ENCODE measurements at places on chromosomes 2 and 18.

- DNase-seq = no peak
Observed at GRCh38 chr18:79932907-79933306, 18.5 kb downstream of the SLC66A2 start.

- no peak for DNase-seq
Observed at GRCh38 chr18:46761059-46761769, 4.4 kb upstream of the ST8SIA5 start.

DNA sequence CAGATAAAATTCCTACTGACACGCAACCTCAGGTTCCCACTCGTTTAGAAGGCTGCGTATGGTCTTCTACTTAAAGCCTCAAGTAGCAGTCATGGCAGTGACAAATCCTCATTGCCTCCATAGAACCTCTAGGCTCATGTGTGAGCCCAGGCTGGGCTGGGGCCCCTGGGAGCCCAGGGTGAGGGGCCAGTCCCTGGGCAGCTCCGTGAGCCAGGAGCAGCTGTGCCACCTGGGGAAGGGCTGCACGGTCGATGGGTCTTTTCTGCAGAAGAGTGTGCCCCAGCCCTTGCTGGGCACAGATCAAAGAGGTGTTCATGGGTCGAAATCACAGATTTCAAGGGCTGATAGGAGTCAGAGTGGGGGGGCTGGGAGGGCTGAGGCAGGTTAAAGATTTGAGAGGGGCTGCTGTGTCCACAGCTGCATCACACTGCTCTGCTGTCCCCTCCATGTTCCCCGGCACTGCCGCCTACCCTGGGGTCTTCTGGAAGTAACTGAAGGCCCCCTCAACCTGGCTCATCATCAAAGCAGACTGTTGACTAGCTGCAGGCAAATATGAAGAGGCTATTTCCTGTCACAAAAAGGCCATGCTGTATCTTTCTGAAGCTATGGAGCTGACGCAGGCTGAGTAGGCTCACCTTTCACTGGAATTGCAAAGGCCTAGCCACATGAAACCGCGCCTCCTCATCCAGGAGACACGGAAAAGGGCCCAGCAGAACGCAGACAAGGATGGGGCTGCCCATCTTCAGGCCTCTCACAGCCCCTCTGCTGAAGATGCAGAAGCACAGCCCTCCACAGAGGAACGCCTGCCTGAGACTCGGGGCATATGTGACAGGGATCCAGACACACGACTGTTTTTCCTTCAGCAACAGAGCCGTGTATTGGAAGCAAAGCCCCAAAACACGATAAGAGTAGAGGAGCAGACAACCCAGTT is 35.7 kb upstream of the ALPP start:
- no peak for DNase-seq

GRCh38 chr18:78722386-78722785 is 257.2 kb upstream of the SALL3 start:
- DNase-seq = no peak

- no peak for DNase-seq
Observed at GRCh38 chr18:2655954-2656236, 369 bp downstream of the SMCHD1 start.

DNA sequence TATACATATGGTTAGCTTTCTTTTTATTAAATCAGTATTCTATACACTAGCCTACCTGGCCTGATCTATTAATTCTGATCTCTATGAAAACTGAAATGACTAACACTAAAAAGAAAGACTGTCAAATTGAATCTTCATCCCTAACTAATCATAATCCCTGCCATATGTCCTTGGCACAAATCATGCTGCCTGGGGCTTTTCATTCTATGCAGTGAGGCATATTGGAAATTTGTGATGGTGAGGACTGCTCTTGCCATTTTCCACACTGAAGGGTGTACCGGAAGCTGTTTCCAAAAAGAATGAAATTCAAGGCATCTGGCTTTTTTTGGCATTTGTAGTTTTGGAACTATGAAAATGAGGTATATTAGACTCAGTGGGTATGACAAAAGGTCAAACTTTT is 39.7 kb downstream of the RAPGEF4 start:
- DNase-seq = no peak

DNA sequence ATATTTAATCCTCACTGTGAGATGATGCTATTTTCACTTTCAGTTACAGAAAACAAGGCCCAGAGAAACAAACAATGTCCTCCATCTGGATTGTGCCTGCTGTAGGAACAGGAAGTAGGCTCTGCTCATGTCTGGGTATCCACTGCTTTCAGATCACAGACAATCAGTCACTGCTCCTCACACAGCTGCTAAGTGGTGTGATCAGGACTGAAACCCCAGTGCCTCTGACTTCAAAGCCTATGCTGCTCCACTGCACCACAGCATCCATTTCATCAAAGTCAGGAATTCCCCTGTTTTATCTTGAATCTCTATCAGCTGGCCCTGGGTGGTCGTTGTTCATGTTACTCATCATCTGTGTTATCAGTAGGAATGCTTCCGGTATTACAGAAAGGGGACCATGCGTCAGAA is 303.8 kb upstream of the TRIB2 start:
- no peak for DNase-seq

DNA sequence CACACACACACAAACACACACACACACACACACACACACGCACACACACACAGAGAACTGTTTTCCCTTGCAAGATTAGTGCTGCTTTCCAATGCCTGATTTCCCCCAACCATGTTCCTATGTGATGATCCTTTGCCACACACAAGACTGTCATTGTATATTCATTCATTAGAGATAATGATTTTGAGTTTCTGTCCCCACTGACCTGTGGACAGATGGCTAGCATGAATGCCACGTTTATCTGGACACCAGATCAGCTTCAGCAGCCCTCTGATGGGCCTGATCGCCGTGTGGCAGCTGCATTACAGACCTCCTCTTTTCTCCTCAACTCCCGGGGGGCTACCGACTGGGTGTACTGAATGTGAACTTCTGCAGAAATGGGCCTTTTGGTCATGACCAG is 353.0 kb downstream of the MYCN start:
- no peak for DNase-seq

DNA sequence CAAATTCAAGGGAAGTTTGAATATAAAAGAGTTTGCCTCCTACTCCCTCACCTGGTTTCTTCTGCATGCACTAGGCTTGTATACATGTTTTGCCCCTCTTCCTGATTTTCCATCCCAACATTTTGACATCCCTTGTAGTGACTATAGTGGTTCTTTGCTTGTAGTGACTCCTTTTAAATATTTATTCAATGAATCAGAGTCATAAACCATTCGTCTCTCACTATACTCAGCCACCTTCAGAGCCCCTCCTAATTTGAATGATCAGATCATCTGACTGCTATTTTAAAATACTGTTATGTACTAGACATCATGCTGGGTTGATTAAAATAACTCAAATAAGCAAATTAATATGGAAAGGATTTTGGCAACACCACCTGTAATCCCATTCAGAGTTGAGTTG is 492.1 kb upstream of the PIK3C3 start:
- no peak for DNase-seq

GRCh38 chr2:233795735-233796171 is 17.6 kb downstream of the MROH2A start:
- no peak for DNase-seq

DNA sequence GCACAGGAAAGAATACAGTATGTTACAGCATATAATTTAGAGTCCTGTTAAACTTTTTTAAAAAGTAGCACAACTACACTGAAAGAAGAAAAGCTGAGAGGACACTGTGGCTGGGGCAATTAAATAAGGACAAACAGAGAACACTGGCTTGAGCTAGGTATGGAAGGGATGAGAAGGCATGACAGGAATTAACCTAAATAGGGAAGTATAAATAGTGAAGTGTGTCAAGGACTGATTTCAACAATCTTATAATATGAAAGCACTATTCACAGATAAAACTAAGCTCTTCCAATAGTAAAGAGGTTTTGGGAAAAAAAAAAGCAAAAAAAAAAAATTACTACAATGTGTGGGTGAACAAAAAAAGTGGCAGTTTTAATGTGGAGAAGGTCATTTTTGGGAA is 45.5 kb downstream of the PPP3R1 start:
- no peak for DNase-seq

DNA sequence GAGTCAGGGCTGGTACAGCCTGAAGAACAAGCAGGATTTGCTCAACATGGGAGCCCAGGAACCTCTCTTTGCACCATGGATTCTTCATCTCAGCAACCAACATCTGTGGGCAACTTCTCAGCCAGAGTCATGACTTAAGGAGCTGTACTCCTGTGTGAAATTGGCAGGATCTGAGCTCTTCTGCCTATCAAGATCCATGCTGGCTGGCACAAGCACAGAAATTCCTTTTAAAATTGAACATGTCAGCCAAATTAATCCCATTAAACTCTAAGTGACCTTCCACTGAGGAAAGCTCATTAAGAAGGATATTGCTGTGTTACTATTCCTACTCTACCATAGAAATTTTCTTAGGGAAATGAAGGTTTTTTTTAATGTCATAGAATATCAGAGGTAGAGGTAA is 110.5 kb upstream of the SCG2 start:
- no peak for DNase-seq

DNA sequence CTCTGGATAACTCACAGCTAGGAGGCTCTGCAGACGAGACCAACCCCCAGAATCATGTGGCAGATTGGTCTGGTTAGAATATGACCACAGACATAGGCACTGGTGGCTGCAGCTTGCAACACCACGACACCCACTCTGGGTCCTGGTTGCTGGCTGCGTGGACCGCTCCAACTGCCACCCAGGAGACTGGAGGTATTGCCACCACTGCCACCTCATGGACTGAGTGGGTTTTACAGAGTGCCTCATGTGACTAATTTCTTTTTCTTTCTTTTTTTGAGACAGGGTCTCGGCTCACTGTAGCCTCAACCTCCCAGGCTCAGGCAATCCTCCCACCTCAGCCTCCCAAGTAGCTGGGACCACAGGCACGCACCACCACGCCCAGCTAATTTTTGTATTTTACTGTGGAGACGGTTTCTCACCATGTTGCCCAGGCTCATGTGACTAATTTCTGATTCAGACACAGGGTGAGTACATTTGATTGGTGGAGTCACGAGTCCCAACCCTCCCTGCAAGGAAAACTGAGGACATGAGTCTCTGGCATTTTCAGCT is 29.9 kb upstream of the NT5DC4 start:
- peak; percentile 83 for DNase-seq

GRCh38 chr18:56068701-56069100 is 480.7 kb upstream of the TCF4 start:
- no peak for DNase-seq

DNA sequence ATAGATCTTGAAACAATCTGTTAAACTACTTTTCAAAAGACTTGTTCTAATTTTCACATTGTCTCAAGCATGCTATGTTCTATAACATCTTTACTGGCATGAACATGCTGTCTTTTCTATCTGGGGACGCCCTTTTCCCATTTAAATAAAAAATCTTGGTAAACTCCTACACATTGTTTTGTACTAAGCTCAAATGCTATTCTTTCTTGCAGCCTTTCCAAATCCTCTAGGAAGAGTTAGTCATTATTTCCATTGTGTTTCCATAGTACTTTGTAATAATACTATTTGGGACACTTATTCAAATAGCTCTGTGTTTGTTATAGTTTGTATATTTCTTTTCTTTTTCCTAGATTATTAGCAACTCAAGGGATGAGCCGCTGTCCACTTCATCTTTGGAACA is 828.6 kb upstream of the FSHR start:
- no peak for DNase-seq

- no peak for DNase-seq
Observed at GRCh38 chr2:61634512-61634911, 96.4 kb upstream of the XPO1 start.

DNA sequence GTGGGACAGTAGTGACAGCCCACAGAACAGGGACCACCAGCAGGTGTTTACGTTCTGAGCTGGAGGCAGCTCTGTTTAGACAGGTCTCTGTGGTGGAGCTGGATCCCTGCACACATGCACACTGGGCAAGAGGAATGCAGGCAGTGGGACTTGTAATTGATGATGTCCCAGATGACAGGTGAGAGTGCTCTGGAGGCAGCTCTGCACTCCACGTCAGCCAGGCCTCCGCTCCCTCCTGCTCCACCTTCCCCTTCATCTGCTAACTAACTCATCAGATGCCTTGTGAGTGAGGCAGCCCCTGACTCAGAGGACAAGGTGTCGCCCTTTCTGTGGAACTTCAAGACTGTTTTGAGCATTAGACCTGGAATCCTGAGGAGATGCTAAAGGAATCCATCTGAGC is 53.2 kb downstream of the SH3YL1 start:
- DNase-seq = no peak

DNA sequence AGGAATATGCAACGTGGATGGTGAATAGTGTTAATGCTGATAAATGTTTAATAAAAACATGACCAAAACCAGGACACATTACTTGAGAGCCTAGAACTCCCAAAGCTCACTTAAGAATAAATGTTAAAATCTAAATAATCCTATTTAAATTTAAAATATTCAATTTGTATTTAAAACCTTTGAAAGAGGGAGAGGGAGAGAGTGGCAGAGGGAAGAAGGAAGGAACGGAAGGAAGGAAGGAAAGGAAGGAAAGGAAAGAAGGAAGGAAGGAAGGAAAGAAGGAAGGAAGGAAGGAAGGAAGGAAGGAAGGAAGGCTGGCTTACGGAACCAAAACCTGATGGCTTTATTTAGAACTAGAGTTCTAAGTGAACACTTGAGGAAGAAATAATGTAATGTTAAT is 324.1 kb upstream of the SYT4 start:
- DNase-seq = no peak

DNA sequence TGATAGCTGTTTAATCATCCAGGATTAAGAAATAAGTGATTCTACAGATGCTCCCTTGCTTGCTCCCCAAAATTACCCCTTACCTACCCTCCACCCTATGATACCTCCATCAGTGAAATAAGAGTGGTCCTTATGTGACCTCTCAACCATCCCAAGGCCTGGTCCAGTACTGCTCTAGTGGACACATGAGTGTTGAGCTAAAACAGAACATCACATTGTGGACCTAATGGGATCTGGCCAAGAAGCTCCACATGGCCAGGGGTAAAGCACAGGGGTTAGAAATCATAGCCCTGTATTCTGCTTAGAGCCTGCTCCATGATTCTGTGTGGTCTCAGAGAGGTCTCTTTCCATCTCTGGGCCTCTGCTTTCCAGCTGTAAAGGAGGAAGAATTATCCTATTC is 355.6 kb downstream of the TNS1 start:
- DNase-seq = no peak

DNA sequence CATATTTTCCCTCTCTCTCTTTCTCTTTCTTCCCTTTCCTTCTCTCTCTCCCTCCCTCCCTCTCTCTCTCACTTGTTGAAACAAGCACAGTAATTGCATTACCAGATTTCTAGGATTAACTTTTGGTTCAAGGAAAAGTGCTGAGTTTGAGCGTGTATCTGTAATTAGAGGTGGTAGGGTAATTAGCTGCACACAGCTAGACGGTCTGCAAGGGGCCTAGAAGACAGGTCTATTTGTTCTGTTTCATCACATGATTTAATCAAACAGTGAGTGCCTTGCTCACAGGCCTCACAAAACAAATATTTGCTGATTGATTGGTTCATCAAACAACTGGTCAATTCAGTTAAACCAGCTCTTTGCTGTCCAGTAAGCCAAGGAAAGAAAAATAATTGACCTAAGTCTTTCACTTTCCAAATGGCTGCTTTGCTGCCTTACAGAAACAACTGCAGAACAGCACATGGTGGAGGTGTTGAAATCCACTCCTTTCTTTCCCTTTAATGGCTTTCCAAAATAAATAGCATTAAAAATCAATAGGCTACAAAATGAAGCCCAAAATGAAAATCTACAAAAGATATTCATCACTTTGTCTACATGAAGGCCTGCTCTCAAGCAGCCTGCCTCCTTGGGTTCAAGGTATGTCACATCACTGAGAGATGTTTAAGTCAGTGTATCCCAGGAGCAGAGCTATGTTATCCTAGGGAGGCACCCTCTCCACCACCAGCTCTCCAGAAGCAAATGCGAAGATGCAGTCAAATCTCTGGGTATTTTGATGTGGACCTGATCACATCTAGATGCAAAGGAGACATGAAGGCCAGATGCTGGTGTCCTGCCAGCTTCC is 264.4 kb upstream of the SIX2 start:
- DNase-seq = no peak
